ENCODE measurements at places on chromosomes 12 and 14.

- no peak for DNase-seq
Observed at GRCh38 chr12:91239481-91239880, 56.9 kb upstream of the DCN start.

DNA sequence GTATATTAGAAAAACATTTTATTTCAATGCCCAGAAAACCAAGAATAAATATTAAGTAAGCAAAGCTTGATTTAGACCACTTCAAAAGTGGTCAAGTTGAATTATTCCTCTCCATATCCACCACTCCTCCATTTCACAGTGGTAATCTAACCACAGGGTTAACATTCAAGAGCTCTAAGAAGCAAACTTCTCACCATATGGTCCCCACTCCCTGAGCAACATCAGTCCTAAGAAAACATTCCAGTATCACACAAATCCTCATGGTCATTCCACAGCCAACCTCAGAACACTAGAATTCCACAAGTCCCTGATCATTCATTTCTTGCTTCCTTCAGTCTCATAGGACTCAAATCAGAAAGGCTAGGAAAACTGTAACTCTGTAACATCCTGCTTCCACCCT is 47.9 kb downstream of the ST8SIA1 start:
- DNase-seq = peak; percentile 70

- DNase-seq = no peak
Observed at GRCh38 chr14:63857466-63858030, 4.7 kb downstream of the SYNE2 start.

DNA sequence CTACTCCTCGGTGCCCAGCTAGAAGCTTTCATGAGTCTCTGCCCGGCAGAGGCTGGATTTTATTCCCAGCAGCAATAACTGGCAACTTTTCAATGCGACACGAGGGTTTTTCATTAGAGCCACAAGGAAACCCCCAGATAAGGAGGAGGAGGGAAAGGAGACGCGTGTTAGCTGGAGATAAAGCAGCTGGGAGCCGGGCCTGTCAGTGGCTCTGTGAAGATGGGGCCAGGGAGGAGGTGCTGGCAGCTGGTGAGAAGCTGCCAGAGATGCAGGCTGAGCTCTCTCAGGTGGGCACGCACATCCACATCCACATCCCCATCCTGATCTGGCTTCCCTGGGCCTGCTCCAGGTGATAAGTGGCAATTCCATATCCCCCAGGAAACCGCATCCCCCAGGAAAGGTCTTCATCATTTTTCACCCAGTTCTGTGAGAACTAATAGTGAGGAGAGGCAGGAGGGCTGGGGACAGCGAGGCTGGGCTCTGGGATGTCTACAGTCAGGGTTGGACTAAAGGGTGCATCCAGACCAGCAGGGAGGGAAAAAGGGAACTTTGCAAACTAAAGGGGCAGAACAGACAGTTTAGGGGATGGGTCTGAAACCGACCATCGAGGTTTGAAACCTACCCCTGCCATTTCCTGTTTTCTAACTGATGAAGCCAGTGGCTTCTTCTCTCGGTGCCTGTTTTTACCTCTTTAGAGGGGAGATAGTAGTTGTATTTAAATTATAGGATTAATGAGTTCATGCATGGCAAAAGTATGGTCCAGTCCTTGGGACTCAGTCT is 413.2 kb downstream of the DPF3 start:
- DNase-seq = no peak

- DNase-seq = no peak
Observed at GRCh38 chr12:49548822-49549648, 10.2 kb downstream of the KCNH3 start.

- no peak for DNase-seq
Observed at GRCh38 chr12:130357241-130357640, 19.6 kb downstream of the PIWIL1 start.

DNA sequence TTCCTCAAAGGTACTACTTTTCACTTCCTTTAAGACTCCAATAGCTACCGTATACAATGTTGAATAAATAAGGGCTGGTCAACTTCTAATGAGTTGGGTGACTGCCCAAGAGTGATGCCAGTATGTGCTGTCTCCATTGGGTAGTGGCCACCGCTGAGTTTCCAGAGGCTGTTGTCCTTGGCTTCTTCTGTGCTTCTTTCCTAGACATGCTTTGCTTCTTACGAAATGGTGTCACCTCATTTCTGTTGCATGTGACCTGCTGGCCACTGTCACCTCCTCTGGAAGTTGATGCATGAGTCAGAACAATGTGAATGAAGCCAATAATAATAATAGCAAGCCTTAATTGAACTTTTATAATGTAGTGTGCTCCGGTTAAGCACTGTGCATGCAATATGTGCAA is 7.5 kb upstream of the NID2 start:
- no peak for DNase-seq

GRCh38 chr14:75487155-75487671 is 35.1 kb upstream of the BATF start:
- no peak for DNase-seq

DNA sequence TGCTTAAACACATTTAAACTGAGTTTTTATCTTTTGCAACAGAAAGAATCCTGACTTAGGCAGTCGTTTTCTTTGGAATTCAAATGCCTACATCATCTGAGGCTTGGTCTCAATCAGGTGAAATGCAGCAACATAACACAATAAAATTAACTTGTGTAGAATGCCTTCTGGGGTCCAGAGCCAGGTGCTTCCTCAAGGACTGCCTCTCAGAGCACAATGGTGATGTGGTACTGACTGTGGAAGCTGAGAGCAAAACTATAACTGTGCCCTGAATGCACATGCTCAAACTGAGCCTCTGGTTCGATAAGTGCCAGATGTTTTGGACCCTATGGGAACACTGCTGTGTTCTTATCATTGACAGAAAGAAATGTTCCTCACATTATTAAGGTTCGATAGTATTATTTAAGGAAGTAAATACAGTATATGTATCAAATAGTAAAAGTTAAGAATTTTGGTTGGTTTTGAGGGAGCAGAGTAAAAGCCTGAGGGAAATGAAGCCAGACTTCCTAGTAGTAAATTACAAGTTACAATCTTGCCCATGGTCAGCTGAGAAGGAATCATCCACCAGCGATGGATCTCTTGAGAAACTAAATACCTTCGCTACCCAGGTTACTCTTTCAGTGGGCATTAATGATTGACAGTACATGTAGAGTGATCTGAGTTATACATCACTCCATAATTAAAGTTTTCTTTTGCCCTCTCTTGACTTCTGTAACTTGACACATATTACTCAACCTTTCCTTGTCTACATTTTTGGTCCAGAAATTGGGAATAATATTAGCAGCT is 122.9 kb upstream of the ATP2B1 start:
- no peak for DNase-seq

- DNase-seq = no peak
Observed at GRCh38 chr12:11827091-11828061, 177.9 kb downstream of the ETV6 start.

- no peak for DNase-seq
Observed at GRCh38 chr14:65958664-65959562, 527.3 kb upstream of the CCDC196 start.

- DNase-seq = no peak
Observed at GRCh38 chr14:47149326-47149725, 497.7 kb upstream of the RPL10L start.

- no peak for DNase-seq
Observed at GRCh38 chr12:78959556-78959955, 95.0 kb downstream of the SYT1 start.

GRCh38 chr12:26715232-26715631 is 117.8 kb downstream of the ITPR2 start:
- no peak for DNase-seq

GRCh38 chr12:110575326-110575725 is 7.8 kb downstream of the PPTC7 start:
- no peak for DNase-seq

- no peak for DNase-seq
Observed at GRCh38 chr14:94673781-94674231, 61.6 kb downstream of the SERPINA3 start.

Data from GM04504 (cell line).